Activated T-cell treated with anti-CD3 and anti-CD28 coated beads for 4 hours (primary cell): ENCODE measurements at places on chromosomes 11 and 22.

DNA sequence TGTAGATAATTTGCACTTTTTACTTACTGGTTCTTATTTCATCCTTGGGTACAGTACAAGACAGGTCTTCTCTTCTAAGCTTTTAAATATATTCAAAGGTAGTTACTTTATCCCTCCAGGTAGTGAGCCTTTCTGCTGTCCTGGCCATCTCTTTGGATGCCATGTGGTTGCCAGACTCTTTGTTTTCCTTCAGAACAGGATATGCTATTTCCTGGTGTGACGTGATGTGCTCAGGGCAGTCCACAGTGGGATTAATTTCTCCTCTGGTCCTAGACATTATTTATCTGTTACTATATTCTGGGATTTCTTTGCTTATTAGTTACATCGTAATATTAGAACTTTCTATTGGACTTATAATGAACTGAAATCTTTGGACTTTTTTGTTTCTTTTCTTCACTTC lies 63.7 kb downstream of the PPP6R3 start:
- no peak for DNase-seq

DNA sequence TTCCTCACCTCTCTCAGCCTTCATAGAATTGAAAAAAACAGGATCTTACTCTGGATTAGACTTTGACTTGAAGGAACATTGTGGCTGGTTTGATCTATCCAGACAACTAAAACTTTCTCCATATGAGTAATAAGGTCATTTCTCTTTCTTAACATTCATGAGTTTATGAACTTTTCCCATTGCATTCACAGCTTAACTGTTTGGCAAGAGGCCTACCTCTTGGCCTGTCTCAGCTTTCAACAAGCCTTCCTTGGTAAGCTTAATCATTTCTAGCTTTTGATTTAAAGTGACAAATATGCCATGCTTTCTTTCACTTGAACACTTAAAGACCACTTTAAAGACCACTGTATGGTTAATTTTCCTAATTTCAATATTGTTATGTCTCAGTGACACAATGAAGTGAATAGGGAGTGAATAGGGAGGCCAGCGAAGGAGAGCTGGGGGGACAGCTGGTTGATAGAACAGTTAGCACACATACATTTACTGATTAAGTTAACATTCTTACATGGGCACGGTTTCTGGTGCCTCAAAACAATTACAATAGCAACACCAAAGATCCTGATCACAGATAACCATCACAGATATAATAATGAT lies 17.0 kb downstream of the IMMP1L start:
- DNase-seq: no peak

- DNase-seq: no peak
These were observed 78.8 kb downstream of the DDIAS start for GRCh38 chr11:82980292-82980691.

- DNase-seq: no peak
These were observed 612 bp downstream of the XBP1 start for GRCh38 chr22:28799606-28800307.

DNA sequence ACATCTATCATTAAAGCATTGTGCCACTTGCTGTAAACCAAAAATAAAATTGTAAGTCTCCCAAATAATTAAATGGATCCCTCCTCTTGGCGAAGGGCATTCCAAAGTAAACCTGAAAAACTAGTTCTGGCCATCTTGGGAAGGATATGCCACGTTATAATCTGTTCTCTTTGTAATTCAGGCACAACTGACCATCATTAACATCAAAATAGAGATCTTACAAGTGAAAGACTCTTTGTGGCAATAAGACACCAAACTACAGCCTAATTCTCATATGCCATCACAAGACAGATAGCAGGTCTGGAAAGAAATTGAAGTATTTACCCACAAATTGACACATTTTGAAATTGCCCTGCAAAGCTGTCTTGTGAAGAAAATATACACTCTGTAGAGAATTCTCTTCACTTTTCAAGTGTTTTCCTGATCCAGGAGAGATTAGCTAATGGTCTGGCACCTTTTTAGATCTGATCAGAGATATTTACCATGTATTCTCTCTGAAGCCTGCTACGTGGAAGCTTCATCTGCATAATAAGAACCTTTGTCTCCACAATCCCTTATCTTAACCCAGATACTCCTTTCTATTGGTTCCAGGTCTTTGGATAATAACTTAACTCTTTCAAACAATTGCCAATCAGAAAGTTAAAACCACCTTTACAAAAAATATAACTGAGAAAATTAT lies 630.4 kb upstream of the CCDC179 start:
- DNase-seq: no peak

- DNase-seq: no peak
These were observed 44.9 kb downstream of the WNT11 start for GRCh38 chr11:76161261-76161961.

GRCh38 chr22:35645646-35646045 lies 2.6 kb upstream of the APOL6 start:
- no peak for DNase-seq

- no peak for DNase-seq
These were observed 164.0 kb downstream of the MN1 start for GRCh38 chr22:27637604-27638003.

GRCh38 chr22:44351037-44351436 lies 38.3 kb upstream of the SHISAL1 start:
- no peak for DNase-seq

DNA sequence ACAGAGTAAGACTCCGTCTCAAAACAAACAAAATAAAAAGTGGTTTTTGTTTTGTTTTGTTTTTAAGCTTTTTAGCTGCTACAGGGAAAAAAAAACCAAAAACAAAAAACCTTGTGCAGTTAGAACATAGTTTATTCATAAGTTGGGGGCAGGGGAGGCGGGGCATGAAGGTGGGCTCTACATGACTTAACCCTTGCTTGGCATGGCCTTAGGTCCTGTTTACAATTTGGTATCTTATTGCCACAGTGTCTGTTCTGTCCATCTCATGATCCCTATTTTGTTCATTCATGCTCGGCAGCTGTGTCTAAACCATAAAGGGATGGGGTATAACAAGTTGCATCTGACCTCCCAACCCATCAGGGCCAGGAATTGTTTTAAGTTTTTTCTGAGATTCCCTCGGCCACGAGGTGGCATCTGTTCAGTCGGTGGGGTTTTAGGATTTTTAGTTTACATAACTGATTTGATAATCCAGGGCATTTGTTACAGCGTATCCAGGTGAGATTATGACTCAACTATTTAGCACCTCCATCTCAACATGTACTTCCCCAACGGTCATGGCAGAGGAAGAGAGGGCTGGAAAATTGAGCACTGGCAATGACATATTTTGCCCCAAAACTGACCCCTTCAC lies 6.9 kb downstream of the AP5B1 start:
- DNase-seq: no peak

DNA sequence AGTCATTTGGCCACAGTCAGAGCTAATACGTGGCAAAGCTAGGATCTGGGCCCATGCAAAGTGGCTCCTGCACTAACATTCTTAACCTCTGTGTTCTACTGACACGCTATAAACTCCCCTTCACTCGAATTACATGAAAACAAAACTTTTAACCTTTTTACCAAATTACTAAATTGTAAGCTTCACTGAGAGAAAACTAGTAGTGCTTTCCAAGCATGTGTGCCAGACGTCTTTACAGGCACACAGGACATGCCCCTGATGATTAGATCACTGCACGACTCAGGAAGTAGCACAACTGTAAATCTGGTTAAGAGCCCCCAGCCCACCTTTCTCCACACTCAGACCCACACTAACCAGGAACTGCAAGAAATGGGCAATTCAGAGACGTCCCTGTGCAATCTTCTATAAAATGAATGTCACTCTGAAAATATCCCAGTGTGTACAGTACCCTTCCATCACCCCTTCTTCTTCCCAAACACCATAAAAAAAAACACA lies 16.1 kb downstream of the PHF21A start:
- no peak for DNase-seq

DNA sequence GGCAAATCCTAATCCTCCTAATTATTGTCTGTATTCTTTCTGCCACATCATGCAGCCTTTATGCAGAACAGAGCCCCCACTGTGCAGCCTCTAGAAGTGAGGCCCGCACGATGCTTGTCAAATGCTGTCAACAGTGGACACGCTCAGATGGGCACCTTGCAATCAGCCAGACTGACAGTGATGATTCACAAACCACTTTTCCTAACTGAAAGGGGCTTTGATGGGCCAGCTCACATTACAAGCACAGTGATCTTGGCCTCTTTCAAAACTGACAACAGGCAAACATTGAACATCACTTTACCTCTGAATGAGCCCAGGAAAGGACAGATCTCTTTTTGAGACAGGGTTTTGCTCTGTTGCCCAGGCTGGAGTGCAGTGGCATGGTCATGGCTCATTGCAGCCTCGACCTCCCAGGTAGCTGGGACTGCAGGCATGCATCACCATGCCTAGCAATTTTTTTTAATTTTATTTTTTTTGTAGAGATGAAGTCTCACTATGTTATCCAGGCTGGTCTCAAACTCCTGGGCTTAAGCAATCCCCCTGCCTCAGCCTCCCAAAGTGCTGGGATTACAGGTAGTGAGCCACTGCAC lies 18.0 kb upstream of the E2F8 start:
- DNase-seq: no peak

- DNase-seq: no peak
These were observed 61.9 kb downstream of the ATG16L2 start for GRCh38 chr11:72876147-72876546.

DNA sequence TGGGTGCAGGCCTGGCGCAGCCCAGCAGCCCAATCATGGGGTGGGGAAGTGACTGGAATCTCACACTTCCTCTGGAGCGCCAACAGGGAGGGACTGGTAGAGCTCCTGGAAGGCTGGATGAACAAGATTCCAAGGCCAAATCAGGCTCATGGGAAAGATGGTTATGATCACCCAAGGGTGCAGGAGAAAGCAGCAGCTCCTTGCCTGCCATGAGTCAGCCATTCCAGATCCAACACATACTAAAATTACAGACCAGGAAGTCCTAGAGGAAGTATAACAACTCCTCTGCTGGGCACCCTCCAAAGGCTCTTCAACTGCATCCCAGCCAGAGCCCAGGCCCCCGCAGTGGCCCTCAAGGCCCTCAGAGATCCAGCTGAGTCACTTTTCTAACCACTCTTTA lies 427.3 kb downstream of the TENM4 start:
- no peak for DNase-seq
